Activated CD4-positive, alpha-beta T cell treated with anti-CD3 and anti-CD28 coated beads, Interleukin-2, amount 10 ng/mL, durations not matched to agents 7 days and 5 days (primary cell): ENCODE measurements at places on chromosomes 1 and 21. TPM values are rescaled to one million over a fixed set of nuclear protein-coding genes. Genes with fewer than 3 reads are reported as not detected.

Gene BSND
- 0.05 TPM for total RNA-seq

Gene ADAMTSL4
- total RNA-seq, result 0.06 TPM

Gene CAPN8
- total RNA-seq, result not detected

Gene OLFML3
- 0.71 TPM for total RNA-seq

Gene ADORA1
- total RNA-seq, result not detected

Gene RGS1
- 14.8 TPM for total RNA-seq

Gene HHIPL2
- total RNA-seq, result 0.33 TPM

Gene TRIM17
- 0.99 TPM for total RNA-seq

Gene KCNJ10
- not detected for total RNA-seq

Gene SLC45A1
- total RNA-seq, result 0.44 TPM
